ENCODE measurements at places on chromosomes 4 and X. TPM values are rescaled to one million over a fixed set of nuclear protein-coding genes. Genes with fewer than 3 reads are reported as not detected.

Gene MSANTD1
- not detected for polyA plus RNA-seq

Gene G3BP2
- polyA plus RNA-seq = 87.9 TPM

Gene PAGE1
- polyA plus RNA-seq = not detected

Gene CTBP1
- 36.5 TPM for polyA plus RNA-seq
